ENCODE measurements at places on chromosomes 11 and 22.

DNA sequence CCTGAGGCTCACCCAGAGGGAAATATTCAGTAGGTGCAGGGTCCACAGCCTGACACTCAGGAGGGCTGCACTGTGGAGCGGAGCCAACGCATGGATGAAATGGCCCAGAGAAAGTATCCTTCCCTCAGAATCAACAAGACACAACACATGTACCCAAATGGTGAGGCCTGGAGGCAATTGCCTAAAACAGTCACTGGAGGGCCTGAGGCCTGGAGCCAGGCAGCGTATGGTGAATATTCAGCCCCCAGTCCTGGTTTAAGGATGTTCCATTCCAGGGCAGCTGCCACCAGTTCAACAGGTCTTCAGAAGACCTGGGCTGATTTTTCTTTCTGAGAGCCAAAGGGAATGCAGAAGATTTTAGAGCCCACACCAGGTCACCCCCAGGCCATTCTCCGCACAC, 264.8 kb downstream of the INSC start:
- no peak for DNase-seq

DNA sequence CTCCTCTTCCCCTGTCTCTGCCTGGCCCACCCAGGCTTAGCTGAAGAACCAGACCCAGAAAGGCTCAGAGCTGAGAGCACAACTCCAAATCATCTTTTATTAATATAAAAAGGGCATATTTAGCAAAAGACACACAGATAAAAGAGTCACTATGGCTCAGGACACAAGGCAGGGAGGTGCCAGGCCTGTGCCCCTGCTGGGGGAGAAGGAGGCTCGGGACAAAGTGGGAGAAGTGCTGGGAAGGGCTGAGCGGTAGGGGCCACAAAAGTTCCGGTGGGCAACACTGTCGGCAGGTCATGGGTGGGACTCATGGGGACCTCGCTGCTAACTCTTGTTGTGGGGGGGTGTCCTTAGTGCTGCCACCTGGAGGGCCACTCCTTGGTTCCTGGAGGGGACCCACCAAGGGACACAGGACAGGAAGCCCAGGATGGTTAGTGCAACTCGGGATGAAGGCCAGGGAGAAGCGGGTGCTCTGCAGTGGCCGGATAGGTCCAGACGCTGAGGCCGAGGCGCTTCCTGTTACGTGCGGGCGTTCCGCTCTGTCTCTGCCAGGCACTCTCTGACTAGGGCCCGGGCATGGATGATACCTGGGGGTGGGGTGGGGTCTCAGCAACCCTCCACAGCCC, 1.4 kb upstream of the PITPNM1 start:
- no peak for DNase-seq

GRCh38 chr11:70541699-70542098, 143.4 kb downstream of the CTTN start:
- DNase-seq: no peak

GRCh38 chr22:22761963-22762772, 117.8 kb downstream of the GGTLC2 start:
- no peak for DNase-seq

GRCh38 chr22:33105501-33105911, 47.3 kb upstream of the SYN3 start:
- no peak for DNase-seq

GRCh38 chr11:78958444-78958843, 383.8 kb upstream of the NARS2 start:
- no peak for DNase-seq
